Frontal cortex (tissue), 4 donors: ENCODE measurements at places on chromosomes 11 and 22. TPM values are rescaled to one million over a fixed set of nuclear protein-coding genes. Genes with fewer than 3 reads are reported as not detected.

The KDM4D gene
- 2.0 TPM for total RNA-seq

DNA sequence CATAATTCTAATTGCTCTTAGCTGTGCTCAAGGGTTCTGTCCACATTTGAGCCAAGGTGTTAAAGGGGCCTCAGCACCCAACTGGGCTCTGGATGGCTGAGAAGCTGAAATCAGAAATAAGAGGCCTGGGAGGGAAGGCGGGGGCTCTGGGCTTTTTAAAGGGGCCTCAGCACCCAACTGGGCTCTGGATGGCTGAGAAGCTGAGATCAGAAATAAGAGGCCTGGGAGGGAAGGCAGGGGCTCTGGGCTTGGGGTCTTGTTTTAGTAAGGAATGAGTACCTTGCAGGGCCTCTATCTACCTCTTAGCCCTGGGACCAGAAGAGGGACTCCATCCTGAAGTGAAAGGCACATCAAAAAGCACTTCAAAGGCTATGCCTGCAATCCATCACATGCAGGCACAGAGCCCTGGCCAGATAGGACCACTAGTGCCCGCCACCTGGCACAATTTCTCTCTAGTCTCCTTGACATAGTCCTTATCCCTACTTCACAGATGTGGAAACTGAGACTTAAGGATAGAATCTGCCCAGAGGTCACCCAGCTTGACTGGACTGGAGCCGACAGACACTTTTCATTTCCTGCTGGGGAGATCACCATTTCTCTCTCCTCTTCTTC, 35.6 kb downstream of the DKK3 start:
- no peak for DNase-seq

The ACR gene
- total RNA-seq = not detected

DNA sequence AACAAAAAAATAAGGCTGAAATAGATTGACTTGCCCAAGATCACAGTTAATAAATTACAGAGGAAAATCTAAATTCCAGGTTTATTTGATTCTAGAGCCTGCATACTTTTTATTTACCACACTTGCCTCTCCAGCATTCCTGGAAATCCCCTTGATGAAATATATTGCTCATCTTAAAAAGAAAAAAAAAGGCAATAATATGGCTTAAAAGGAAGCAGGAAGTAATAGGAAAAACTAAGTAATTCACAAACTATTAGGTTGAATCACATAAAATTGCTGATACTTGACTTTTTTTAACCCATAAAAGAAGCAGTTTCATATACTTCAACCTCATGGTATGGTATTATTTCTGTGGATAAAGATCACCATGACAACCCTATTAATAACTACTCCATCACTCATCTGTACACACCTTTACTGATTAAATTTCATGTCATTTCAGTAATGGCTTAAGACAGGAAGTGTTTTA, 52.9 kb downstream of the COPB1 start:
- no peak for DNase-seq

The TMEM184B gene
- 6.9 TPM for total RNA-seq

- DNase-seq = no peak
Measured at GRCh38 chr11:113874581-113875233, 665 bp downstream of the USP28 start.

- DNase-seq = no peak
Measured at GRCh38 chr11:26519469-26519868, 52.6 kb downstream of the MUC15 start.

The CRACR2B gene
- 0.82 TPM for total RNA-seq
